ENCODE measurements at places on chromosomes 5 and 9.

- no peak for DNase-seq
Observed at GRCh38 chr5:106172681-106173532, 1497.8 kb downstream of the EFNA5 start.

DNA sequence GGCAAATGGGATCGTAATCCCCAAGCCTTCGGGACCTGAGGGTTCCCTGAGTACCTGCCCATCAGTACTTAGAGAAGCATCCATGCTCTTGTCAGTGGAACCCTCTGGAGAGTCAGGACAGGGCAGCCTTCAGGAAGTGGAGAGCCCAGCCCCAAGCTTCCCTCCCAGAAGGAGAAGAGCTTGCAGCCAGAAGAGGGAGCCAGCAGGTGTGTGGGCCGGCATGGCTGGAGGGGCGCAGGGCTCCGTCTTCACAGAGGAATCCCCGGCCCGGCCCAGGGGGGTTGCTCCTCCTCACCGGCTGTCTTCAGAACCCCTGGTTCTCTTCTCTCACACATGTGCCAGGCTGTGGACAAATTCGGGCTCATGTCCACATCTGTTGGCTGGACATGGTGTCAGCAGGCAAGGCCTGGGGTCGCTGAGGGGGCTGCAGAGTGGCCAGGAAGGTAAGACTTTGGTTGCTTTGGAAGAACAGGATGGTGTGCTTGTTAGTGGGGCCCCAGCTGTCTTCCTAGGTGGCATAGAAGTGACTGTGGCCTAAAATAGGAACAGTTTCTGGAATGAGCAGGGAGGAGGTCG is 58.9 kb upstream of the RXRA start:
- DNase-seq, result no peak

GRCh38 chr9:114681594-114682332 is at the start of gene TEX48:
TEX48 (minus strand) TSS chr9:114682192; CDS start chr9:114671723, 10,469 bp downstream.
- peak; percentile 58 for DNase-seq

DNA sequence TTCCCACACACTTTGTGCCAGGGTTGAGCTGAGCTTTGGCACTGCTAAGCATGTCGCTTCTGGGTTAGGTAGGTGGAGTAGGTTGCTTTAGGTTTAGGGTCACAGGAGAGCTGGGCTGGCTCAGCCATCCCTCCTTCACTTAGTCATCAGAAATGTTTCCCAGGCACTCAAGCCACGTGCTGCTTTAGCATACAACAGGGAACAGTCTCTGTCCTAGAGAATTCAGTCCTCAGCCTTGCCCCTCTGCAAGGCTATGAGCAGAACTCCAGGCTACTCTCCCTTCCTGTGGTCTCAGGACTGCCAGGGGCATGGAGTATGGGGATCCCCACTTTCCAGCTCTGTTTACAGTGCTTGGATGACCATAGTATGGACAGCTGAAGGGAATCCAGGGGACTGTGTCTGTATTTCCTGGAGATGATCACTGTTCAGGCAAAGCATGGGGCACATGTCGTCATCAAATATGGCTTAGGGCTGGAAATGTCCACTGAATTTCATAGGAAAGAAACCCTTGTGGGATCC is 7.5 kb upstream of the ANKRD33B start:
- DNase-seq, result no peak

- no peak for DNase-seq
Observed at GRCh38 chr9:21510806-21511205, 28.7 kb upstream of the IFNE start.

GRCh38 chr5:66041627-66042026 is 102.5 kb upstream of the SREK1 start:
- no peak for DNase-seq

GRCh38 chr9:97853844-97854695 is 1.0 kb downstream of the FOXE1 start:
- DNase-seq, result peak; percentile 36

- DNase-seq, result no peak
Observed at GRCh38 chr9:23590276-23591000, 235.6 kb downstream of the ELAVL2 start.

DNA sequence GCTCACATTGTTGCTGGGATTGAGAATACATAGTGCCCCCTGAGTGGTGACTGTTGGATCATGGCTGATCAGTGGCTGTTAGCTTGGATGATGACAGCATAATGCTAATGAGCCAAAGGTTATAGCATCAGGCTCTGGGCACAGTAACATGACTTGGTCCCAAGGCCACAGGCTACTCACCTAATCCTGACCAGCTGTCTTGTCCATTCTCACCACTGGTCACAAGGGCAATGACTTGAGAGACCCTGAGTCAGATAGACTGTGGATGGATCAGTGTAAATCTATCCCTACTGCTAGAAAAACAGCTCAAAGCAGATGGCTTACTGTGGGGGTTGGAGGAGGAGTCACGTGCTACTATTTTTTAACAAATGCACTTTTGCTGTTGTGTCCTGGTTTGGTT is 74.7 kb downstream of the AOPEP start:
- no peak for DNase-seq

DNA sequence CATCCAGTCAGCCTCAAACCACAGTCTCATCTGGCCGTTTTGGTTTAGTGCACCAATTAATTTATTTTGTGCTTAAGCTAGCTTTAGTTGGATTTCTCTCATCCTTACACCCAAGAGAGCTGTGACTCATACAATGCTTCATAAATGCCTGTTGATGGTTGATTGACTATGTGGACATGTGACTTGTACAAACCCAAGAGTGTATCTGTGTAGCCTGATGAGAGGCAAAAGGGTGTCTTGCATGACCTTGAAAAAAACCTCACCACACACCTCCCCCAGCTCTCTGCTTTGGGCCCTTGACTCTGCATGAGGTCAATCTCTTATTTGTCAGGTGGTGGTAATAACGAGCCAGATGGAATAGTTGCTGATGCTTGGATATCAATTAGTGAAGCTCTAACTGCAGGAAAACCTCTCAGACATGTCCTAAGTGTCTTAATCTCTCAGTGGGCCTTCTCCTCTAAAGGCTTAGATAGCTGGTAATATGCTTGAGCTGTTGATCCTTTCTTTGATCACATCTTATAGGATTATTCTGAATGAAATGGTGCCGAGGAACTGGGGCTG is 10.6 kb upstream of the GLRA1 start:
- no peak for DNase-seq

- no peak for DNase-seq
Observed at GRCh38 chr5:159911349-159911748, 4.9 kb upstream of the ADRA1B start.

DNA sequence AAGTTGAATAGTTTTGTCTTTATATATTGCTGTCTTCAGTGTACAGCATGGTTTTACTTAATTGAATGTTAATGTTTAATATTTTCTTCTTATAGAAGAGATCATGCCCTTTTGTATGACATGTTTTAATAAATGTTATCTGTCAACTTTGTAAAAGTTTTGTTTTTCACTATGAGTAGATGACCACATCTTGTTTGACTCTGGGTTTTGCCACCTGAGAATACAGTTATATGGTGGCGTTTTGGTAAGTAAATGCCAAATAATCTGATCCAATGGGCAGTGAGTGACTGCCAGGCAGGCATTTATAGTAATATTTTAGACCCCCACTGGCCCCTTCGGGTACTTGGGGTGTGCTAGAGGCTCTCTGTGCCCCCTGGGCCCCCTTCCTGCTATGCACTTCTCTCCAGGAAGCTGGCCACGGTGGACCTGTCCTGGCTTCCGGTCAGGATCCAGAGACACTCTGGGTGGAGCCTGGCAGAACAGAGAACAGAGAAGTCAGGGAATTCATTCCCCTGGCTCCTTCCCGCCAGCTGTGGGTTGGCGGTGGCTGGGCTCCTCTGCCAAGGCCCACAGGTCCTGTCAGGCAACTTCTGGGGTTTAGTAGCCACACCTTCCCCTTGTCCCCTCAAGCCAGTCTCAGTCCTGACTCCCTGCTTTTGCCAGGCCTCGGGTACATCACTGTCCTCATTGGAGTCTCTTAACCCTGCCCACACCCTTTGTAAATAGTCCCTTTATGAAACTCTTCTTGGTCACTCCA is 22.2 kb upstream of the ZBTB34 start:
- DNase-seq, result no peak

DNA sequence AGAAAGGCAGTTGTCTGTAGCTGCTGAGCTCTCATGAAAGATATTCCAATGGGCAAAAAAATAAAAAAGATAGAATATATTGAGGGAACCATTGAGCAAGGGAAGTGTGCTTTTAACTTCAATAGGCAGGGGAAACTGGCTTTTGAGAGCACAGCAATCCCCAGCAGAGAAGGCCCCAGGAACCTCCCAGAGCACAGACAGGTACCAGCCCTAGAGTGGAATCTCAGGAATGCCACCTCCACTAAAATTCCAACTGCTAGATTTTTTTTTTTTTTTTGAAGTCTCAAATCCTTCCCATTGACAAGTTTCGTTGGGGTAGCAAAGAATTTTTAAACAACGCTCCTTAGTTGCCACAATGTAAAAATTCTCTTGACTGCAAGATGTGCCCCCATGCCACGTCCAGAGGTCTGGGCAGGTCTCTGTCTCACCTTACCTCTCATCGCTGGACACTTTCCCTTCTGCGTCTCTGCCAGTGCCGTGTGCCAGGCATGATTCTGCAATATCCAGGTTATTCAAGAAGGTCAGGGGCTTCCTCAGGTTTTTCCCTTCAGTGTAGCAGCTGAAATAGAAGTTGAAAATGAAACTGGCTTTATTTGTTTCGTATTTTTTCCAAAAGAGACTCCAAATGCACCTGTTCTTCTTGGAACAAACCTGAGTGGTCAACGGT is 64.2 kb upstream of the IRX1 start:
- no peak for DNase-seq

DNA sequence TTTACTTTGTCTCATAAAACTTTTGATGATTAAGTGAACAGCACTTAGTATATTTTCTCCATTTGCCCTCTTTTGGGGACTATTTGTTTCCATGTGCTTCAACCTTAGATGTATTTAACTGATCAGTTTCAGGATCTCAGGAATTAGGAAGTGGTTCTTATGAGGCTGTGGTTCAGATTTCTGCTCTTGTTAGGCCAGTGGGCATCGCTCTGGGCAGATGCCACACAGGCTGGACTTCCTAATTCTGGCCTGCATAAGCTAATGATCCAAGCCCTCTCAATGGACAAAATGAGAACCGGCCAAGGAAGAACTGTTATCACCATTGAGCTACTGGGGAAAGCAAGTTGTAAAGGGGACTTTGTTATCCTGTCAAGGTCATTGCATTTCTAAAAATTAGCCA is 6.9 kb downstream of the ARHGAP26 start:
- DNase-seq, result no peak

DNA sequence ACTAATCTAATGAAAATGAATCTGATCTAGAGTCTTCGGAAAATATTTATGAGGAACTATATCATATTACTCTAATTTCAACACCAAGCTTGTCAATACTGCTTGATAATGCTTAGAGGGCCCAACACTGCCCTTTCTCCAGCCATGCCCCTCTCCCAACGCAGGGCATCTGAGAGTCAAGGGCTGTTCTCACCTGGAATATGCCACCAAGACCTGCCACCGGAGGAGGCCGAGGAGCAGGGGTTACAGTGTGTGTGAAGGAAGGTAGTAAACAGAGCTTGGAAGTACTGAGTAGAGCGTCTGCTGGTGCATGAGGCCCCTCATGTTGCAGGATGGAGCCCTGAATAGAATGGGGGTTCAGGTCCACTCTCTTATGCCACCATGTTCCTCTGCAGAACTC is 301.3 kb upstream of the MPDZ start:
- DNase-seq, result no peak

- no peak for DNase-seq
Observed at GRCh38 chr5:27124590-27124989, 86.2 kb upstream of the CDH9 start.

DNA sequence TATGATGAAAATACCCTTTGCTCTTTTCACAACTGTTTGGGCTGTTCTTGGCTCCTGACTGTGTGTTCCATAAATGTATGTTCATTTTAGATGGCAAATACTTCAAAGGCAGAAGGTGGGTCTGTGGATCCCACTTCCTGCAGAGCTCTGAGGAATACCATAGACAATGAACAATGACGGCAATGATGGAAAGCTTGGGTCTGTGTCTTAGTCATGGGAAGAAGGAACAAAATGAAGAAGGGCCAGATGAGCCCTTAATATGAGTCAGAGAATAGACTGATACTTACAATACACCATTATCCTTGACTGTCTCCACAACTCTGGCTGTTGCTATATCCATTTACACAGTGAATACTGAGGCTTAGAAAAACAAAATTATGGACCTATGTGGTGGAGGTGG is 126.0 kb downstream of the SLIT3 start:
- no peak for DNase-seq

DNA sequence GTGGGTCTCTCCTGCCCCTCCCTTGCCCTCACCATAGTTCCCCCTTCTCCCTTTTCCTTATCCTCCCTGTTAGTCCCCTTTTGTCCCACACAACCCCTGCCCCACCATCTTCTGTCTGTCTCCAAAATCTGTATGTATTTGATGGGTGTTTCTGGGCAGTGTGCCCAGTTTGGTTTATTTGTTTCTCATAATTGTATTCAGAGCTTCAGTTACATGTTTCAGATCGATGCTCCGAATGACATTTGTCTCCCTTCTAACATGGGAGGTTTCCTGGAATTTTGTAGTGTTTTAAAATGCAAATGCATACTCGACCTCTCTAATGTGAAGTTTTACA is 22.2 kb downstream of the FBXL7 start:
- no peak for DNase-seq

DNA sequence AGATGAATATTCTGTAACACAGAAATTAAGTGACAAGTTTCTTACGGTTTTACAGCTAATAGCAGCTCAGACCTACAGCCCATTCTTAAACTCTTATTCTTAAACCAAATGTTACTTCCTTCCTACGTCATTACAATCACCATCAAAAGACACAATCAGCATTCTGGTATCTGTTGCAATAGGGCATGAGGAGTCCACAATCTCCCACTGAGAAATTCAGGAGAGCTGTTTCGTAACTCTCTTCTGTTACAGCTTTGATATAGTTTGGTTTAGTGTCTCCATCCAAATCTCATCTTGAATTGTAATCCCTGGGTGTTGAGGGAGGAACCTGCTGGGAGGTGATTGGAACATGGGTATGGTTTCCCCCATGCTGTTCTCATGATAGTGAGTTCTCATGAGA is 163.4 kb downstream of the GAS1 start:
- no peak for DNase-seq

DNA sequence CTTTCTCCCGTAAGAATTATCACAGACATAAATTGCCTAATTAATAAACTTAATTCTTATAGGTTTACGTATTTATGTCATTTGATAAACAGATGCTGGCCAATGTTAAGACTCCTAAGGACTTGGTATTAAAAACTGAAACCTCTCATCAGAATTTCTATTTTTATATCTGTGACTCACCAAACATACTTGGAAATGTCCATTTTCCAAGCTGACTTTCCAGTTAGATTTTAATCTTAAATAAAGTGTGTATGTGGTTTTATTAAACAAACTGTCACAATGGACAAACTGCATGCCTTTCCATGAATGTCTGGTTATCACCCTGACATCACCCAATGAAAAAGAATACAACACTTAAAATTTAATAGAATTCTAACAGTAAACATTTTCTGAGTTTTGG is 12.6 kb upstream of the COL23A1 start:
- no peak for DNase-seq

GRCh38 chr5:149445739-149446369 is 66.8 kb upstream of the IL17B start:
- DNase-seq, result no peak

DNA sequence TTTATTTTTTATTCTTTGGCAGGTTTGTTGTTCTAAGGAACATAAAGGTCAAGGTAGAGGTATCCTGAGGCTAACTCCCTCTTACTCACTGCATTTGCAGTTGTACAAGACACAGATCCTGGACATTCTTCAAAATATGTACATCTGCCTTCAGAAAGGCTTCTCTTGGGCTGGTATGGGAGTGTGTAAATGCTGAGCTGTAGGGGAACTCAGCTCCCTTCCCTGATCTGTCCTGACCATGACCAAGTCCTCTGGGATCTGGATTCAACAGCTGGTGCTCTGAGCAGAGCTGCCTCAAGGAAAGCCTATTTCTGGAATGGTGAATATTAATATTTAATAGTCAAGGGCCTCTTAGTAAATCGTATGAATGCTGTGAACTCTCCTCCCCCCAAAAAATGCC is 117.4 kb downstream of the PRKACG start:
- DNase-seq, result no peak
